ENCODE measurements at places on chromosomes 5 and 9. TPM values are rescaled to one million over a fixed set of nuclear protein-coding genes. Genes with fewer than 3 reads are reported as not detected.

DNA sequence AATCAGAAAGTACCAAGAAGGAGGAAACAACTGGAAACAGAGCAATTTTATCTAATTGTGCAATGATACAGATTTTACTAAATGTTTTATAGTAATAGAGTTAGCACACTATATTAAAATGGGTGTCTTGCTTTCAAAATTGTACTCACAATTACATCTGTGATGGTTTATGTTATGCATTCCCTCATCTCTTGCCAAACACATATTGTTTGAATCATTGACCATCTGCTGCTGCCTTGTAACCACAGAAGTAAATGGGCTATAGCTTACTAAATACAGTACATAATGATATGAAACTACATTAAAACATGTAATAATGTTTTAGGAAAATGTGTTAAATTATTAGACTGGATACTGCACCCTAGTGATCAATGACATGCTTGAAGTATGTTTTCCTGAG, 158.1 kb downstream of the SLC25A46 start:
- DNase-seq: no peak

DNA sequence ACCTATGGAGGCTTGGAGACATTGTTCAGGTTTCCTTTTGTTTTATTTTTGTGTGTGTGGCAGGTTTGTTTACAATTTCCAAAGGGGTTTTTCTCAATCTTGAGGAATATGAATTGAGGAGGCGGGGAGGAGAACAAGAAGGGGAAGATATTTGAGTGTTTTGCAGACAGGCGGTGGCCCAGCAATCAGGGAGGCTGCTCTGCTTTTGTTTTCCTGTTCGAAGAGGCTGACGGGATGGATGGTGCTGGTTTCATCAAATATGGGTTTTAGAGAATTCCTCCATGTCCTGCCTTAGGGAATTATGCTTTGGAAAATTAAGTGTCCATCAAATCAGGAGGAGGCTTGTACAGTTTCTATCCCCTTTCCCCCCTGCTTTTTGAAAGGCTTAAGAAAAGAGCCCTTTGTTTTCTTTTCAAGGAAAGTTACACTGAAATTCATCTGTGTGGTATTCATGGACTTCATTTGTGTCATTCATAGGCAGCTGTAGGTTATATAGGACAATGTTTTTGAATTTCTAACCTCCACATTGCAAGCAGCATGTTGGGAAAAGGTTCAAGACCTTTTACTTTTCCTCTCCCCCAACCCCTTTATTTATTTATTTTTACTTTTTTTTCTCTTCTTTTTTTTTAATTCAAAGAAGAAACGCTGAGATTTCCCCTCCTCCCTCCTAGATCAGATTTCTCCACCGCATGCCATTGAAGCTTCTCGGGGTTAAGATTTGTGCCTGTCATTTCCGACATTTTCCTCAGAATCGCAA, 107.4 kb downstream of the ZNF462 start:
- no peak for DNase-seq

GRCh38 chr5:310941-311434, 10.5 kb upstream of the AHRR start:
- DNase-seq: no peak

- peak; percentile 37 for DNase-seq
These were observed 244.7 kb downstream of the PIK3R1 start for GRCh38 chr5:68460147-68460798.

DNA sequence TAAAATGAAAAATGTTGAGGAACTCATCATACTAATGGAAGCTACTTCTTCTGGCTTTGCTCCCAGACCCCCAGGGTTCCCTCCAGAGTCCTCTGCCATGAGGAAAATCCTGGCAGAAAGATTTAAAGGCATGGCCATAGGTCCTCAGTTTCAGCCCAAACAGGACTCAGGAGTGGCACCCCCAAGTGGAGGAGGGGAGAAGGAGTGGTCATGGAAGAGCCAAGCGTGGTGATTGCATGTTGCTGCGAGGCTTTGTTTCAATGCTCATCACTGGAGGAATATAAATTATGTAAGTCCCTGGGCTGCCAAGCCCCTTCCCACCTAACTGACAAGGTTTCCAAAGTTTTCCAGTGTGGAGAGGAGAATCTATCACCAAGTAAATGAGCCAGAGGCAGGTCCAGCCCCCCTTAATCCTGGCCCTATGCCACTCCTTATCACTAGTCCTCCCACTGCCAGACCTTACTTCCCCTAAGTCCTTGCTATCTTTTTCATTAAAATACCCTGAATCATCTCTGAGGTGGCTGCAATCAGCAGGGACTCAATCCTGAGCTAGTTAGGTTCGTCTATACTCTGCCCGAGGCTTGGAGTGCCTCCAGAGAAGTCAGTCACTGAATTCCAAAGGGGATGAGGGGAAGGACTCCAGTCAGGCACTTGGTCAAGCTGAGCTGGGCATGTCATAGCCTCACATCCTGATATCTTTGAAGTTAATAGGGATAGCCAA, 70.7 kb upstream of the TAF1L start:
- DNase-seq: no peak

GRCh38 chr5:131610198-131611063, 24.6 kb downstream of the RAPGEF6 start:
- peak; percentile 64 for DNase-seq

Gene MEGF10
- total RNA-seq: not detected

DNA sequence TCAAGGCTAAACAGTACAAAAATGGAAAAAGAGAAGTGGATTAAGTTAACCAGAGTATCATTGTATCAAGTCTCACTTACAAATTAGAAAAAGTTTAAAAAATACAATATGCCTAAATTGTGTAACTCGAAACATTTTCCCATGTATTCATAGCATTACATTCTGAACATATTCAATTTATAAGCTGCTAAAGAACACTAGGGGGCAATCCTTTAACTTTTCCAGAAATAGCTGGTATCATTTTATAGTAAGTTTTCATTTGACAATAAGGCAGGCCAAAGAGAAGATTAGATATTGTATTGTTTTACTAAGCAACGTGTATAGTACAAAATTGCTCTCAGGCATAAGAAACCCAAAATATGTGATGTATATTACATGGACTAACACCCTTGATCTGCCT, 234.6 kb downstream of the ADGRV1 start:
- no peak for DNase-seq

Gene CDX1
- not detected for total RNA-seq

- DNase-seq: no peak
These were observed 42.5 kb upstream of the MYOT start for GRCh38 chr5:137825165-137825564.

DNA sequence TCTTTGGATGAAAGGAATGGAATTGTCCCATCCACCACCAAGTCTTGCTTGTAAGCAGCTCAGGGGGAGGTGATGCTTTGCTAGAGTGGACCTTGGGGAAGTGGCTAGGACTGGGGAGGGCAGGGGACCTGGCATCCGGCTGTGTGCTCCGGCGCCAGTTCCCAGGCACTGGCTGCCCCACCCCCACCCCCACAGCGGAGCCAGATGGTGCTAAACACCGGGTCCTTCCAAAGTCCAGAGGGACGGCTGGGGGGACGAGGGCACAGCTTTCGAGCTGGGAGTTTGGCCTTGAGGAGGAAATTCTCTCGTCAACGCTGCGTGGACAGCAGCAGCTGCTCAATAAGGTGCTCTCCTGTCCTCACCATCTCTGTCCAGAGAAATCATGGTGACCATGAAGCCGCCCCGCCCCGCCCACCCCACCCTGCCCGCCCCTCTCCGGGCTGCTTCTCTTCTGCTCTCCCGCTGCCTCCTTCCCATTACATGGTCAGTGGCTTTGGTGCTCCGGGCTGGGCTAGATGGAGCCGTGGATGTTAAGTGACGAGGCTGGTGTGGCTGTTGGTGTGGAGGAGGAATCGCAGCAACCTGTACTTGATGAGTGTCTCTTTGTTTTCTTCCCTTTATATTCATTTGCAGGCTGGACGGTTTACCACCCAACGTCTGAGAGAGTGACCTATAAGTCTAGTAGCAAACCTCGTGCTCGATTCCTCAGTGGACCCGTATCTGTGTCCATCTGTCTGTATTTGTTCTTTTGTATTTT, 115.7 kb downstream of the WNK2 start:
- DNase-seq: no peak

GRCh38 chr5:97182571-97183099, 412 bp downstream of the RIOK2 start:
- DNase-seq: no peak

- peak; percentile 62 for DNase-seq
These were observed at the start of gene PLPPR1 for GRCh38 chr9:101028346-101029314. Gene PLPPR1 (plus strand): TSS chr9:101028727.

Gene DMRT2
- 5.6 TPM for total RNA-seq

Gene FAM221B
- total RNA-seq: not detected

Gene SPATA31D1
- not detected for total RNA-seq

GRCh38 chr9:70581955-70582350, 167.5 kb upstream of the KLF9 start:
- no peak for DNase-seq

Data from Caki2 (cell line).